Breast epithelium (tissue), 4 donors: ENCODE measurements at places on chromosomes 6 and 20.

- no peak for DNase-seq
Measured at GRCh38 chr6:27605401-27606342, 132.8 kb upstream of the ZNF184 start.

DNA sequence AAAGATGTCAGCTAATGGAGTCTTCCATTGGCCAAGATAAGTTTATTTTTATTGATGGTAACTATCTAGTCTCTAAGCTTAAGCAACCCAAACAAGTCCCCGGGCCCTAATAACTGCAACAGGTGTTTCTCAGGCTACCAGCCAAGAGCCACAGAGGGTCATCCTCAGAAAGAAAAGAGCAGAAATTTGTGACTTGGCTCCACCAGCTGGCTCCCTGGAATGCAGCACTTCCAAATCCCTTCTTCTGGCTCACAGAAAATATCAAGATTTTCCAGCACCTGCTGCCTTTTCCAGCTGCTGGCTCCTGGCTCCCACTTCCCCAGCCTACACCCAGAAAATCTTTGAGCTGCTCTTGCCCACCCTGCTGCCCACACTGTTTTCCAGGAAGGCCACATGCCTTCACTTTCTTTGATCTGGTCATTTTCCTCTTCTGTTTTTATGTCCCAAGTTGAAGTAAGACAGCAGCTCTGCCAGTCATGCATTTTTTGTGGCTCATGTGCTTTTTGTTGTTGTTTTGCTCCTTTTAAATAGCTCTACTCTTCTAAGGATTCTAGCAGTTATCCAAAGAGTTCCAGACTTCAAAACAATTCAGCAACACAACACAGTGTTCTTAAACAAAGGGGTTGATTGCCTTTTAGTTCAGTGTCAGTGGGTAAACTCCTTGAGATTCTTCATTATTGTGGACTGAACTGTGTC is 151.0 kb upstream of the SMLR1 start:
- DNase-seq, result no peak

- DNase-seq, result no peak
Measured at GRCh38 chr6:40719671-40720374, 132.7 kb upstream of the LRFN2 start.

DNA sequence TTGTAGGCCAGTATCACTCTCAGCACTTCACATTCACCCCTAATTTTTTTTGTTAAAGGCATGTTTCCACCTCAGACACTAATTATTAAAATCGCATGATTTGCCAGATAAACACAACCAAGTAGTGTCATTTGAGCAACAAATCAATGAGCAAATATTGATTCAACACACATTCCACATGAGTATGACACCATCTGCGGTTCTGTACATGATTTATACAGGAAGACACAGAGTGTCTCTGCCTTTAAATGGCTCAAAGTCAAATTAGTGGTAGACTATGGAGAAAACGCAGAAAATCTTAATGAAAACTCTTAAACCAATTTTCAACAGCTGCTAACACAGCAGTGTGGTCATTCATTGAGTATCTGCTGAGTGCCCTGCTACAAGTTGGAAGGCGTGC is 300.2 kb downstream of the SOX4 start:
- no peak for DNase-seq

DNA sequence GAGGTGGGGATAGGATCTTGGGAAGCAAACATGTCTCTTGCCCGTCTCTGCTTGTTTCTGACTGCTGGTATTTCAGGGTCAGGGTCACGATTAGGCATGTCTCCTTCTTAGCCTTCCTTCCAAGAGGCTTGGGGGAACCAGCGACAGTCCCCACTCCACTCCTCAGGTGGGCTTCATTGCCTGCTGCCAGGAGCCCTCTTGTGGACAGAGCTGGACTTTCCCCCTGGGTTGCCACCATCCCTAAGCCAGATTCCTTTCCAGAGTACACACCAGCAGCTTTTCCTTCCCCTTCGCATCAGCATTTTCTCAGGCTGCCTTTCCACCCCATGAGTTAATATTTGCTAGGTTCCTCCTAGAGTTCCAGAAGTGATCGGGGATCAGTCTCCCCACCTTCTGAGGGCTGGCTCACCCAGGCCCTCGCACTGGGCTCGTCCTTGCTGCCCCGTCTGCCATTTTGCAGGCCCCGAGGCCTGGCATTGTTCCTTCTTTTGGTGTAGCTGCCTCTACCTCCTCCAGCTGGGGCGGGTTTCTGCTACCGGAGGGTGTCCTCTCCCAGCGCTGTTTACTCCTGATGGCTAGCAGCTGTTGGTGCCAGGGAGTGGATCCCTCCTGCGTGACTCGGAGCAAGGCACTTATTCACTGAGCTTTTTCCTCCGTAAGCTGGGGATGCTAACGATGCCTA is 8.8 kb upstream of the C20orf144 start:
- no peak for DNase-seq

DNA sequence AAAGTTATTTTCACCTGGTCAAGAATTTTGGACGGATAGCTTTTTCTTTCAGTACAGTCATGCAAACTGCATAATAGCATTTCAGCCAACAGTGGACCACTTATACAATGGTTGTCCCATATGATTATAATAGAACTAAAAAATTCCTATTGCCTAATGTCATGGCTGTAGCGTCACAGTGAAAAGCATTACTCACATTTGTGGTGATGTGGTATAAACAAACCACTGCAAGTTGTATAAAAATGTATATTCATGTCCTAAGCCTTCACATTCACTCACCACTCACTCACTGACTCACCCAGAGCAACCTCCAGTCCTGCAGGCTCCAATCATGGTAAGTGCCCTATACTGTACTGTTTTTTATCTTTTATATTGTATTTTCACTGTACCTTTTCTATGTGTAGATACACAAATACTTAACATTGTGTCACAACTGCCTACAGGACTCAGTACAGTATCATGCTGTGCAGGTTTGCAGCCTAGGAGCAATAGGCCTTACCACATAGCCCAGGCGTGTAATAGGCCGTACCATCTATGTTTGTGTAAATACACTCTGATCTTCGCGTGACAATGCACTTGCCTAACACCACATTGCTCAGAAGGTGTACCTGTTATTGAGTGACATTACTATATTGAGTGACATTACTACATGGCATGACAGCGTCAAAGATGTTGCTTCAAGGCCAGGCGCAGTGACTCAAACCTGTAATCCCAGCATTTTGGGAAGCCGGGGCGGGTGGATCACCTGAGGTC is 17.9 kb downstream of the ABHD12 start:
- no peak for DNase-seq

DNA sequence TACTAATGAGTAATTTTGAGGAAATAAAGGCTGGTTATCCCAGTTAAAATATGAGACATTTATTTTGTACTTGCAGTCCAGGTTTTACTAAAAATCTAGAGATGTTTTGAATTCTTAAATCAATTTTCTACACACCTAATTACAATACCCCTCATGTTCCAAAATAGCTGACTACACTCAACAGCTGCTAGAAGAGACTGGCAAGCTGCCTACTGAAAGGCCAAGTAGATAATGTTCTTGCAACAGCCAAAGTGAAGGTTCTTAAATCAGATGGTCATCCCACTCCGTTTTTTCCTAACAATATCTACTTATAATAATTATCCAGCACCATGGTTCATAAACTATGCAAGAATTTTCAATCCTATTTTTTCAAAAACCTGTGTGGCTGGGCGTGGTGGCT is 69.0 kb downstream of the DTNBP1 start:
- DNase-seq, result no peak

- DNase-seq, result no peak
Measured at GRCh38 chr6:44671333-44671732, 283.8 kb downstream of the CDC5L start.

DNA sequence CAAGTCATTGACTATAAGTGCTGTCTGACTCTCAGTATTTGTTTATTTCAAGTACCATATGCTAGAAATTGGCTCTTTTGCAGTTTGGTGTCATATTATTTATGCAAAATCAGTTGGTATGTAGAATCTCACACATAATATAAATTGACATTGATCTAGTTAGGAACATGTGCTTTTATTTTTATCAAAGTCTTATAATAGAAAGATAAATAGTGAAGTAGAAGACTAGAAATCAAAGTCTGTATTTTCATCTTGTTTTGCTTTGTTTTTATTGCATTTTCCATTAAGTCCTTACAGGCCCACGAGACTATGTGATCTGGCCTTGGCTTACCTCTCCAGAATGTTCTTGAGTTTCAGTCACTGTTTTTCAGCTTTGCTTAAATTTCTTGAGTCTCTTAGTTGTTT is 300.3 kb downstream of the LAMA2 start:
- no peak for DNase-seq

DNA sequence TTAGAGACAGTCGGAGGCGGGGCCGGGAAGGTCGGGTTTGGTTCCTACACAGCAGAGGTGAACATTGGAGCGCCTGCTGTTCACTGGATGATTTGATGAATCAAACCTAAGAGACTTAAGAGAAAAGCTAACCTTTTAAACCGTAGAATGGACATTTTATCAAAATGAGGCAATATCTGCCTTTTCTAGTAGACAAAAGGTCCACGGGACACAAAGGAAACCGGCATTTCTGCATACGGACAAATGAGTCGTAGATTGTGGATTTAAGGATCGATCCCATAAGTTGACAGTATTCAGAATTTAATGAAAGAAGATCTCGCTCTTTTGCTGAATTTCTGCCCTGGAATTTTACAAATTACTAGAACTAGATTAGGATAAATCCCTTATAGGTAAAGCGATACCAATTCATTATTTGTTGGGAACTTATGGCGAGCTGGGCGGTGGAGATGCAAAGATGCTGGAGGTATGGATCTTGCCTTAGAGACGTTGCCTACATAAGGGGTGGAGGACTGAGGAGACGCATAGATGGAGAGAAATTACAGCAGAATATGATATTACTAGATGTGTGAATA is 400 bp downstream of the PAK1IP1 start:
- no peak for DNase-seq
